ENCODE measurements at places on chromosomes 11 and 22.
A peak's percentile ranks its signal among the peaks of the same experiment; 100 is the strongest.

DNA sequence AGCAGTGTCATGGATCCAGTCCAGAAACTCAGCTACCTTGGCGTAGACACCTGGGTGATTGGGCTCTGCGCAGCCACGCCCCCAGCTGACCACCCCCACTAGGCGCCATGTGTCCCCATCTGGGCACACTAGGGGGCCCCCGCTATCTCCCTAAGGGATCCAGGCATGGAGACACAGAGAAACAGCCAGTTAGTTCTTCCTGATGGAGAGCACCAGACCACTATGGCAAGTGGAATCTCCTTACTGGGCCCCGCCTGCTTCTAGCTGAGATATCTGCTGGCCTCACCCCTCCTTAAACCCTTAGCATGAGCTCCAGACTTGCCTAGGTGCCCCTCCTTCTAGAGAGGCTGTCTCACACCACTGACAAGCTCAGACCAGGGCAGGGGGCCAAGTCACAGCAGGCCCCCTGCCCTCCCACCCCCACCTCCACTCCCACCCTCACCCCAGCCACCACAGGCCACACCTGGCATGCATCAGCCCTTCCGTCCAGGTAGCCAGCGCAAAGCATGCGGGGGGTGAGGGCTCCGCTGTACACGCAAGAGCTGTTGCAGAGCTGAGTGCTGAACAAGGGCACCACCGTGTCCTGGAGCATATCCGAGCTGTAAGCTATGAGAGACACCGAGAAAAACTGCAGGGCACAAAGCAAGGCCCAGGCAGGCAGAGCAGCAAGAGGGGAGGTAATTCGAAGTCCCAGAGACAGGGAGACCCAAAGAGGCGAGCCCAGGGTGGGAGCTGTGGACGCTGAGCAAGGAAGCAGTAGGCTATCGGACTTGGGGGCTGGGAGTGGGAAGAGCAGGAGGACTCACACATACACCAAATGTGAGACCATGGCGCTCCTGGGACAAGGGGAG, 16.1 kb downstream of the TMPRSS5 start:
- ATAC-seq: no peak

GRCh38 chr11:45331839-45332238, 45.7 kb upstream of the SYT13 start:
- no peak for ATAC-seq

GRCh38 chr22:46598737-46599424, 21.3 kb upstream of the GRAMD4 start:
- ATAC-seq: no peak

- ATAC-seq: no peak
Measured at GRCh38 chr22:48741540-48741939, 1086.1 kb downstream of the BRD1 start.

DNA sequence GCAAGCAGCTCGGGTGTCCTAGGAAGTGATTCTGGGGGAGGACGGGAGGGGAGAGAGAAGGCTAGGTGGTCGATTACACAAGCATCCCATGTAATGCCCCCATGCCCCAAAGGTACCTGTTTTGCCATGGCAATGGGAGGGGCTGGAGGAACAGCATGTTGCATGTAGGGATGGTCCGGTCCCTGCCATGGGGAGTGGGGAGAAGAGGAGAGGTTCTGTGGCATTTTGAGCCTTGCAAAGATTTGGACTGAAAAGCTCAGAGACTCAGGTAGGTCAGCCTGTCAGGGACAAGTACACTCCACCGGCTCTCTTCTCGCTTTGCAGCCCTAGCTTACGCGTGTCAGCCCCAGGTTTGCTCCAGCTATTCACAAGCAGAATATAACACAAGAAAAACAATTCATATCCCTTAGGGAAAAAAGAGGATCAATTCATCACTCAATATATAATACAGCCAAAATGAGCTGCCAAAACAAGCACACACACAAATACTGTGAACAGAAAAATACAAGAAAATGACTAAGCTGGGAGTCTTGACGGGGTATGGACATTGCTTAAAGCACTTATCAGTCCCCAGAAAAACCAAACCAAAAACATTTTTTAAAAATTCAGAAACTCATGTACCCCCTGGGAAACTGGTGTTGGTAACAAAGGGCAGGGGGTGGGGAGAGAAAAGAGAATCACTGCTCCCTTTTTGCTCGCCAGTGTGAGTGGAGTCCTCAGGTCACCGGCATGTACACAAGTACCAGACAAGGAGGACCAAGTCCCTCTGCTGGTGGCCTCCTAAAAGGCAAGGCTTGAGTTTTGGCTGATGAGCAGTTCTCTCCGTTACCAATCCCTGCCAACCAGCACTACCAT, 21.6 kb downstream of the APOL5 start:
- no peak for ATAC-seq

- ATAC-seq: no peak
Measured at GRCh38 chr11:1854132-1854948, 1.5 kb downstream of the LSP1 start.

GRCh38 chr22:19070397-19071169, 51.6 kb downstream of the DGCR2 start:
- no peak for ATAC-seq

GRCh38 chr11:117644403-117645155, 152.4 kb downstream of the DSCAML1 start:
- ATAC-seq: no peak

GRCh38 chr22:38431266-38432010, 23.6 kb downstream of the KCNJ4 start:
- no peak for ATAC-seq

- ATAC-seq: no peak
Measured at GRCh38 chr11:29333993-29334775, 682.6 kb downstream of the KCNA4 start.

DNA sequence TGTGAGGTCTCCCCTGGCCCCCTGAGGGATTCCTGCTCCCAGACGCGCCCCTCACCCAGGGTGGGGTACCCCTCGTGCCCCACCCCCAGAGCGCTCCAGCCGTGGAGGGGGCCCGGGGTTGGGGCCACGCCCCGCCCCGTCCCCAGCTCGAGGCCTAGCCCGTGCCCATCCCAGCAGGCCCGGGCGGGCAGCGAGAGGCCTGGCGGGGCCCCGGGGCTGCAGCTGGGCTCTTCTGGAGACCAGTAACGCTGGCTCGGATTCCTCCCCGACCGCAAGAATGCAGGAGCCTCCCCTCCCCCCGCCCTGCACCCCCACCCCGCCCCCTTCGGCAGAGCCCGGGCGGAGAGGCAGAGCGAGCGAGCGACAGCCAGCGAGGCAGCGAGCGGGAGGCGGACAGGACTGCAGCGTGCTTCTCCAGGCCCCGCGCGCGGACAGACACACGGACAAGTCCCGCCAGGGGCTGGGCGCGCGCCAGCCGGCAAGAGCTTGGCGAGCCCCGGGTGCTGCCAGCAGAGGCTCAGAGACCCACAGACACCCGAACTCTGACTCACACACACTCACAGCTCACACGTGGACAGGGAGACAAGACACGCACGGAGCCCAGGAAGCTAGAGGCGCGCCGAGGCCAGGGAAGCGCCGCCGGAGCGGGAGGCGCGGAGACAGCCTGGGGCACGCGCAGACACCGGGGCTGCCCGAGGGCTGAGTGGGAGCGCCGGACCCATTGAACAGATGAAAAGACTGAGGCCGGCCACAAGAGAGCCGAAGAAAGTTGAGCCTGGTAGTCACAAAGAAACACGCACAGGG, 15.2 kb downstream of the BCL9L start:
- ATAC-seq: peak; percentile 12

DNA sequence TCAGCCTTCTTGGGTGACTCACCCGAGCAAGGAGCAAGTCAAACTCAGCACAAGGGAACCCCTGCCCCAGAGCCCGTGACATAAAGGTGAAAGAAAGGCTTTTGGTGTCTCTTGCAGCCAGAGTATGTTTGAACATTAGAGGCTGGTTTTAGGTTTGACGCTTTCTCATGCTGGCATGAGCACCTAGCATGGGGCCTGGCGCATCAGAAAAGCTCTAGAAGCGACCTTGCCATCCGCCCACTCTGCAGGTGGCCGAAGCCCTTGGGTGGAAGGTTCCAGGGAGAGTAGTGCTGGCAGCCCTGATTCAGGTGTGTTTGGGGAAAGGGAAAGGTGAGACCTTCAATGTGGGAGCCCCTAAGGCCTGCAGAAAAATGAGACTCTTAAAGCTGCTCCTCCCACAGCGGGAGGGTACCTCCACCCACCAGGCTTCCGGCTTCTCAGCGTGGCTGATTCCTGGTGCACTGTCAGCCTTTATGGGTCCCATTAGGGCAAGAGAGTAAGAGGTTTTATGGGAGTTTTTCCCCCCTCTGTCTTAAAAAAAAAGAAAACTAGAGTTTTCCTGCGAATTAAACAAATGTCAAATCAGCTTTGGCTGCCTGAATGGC, 88.4 kb downstream of the GRIK4 start:
- no peak for ATAC-seq

DNA sequence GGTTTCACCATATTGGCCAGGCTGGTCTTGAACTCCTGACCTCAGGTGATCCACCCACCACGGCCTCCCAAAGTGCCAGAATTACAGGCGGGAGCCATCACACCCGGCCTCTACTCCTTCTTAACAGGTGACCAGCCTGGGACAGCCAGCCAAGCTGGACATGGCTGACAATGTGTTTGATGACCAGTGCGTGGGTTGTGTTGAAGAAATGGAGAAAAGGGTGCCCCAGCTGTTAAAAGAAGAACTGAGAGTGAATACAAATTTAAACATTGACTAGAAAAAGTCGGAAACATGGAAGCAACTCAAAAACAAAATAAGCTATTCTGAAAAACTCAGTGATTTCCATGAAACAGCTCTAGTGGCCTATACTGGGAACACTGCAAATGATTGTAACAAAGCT, 86.5 kb upstream of the CLPB start:
- no peak for ATAC-seq

- no peak for ATAC-seq
Measured at GRCh38 chr11:106482917-106483785, 405.7 kb downstream of the AASDHPPT start.

DNA sequence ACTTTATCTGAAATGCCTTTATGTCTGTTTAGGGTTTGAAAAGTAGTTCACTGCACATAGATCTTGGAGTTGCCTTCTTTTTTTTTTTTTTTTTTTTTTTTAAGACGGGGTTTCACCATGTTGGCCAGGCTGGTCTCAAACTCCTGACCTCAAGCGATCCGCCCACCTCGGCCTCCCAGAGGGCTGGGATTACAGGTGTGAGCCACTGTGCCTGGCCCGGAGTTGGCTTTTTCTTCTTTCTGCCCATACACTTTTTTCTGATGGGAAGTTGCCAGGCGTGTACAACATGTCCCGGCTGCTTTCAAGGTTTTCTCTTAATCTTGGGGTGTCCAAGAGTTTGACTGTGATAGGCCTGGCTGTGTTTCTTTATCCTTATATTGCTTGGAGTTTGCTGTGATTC, 12.9 kb upstream of the GNB1L start:
- no peak for ATAC-seq

- no peak for ATAC-seq
Measured at GRCh38 chr22:39176714-39177455, 24.4 kb upstream of the CBX7 start.

DNA sequence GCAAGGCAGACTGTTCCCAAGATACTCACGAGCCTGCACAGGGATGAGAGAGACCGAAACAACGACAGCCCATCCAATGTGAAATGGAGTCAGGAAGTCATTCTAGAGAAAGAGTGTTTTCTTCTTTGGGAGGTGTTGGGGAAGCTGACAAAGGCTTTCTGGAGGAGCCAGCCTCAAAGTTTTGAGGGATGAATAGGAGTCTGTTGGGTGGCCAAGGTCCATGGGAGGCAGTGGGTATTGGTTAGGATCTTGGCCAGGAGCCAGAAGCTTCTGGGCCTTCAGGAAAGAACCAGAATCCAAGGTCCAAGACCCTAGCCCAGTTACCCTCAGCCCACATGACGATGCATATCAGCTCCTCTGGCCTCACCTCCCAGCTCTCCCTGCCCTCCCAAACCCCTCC, 59.9 kb upstream of the SHISAL1 start:
- ATAC-seq: no peak

DNA sequence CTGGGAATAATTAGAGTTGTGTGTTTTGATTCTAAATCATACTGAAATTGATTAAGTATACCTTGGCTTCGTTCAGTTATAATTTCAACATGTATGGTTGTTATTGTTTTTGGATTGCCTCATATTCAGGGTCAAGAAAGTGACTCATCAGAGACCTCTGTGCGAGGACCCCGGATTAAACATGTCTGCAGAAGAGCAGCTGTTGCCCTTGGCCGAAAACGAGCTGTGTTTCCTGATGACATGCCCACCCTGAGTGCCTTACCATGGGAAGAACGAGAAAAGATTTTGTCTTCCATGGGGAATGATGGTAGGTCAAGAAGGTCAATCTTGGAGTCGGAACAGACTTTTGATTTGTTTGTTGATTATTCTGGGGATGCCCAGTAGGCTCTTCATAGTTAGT, 40.4 kb downstream of the KMT2A start:
- ATAC-seq: no peak

DNA sequence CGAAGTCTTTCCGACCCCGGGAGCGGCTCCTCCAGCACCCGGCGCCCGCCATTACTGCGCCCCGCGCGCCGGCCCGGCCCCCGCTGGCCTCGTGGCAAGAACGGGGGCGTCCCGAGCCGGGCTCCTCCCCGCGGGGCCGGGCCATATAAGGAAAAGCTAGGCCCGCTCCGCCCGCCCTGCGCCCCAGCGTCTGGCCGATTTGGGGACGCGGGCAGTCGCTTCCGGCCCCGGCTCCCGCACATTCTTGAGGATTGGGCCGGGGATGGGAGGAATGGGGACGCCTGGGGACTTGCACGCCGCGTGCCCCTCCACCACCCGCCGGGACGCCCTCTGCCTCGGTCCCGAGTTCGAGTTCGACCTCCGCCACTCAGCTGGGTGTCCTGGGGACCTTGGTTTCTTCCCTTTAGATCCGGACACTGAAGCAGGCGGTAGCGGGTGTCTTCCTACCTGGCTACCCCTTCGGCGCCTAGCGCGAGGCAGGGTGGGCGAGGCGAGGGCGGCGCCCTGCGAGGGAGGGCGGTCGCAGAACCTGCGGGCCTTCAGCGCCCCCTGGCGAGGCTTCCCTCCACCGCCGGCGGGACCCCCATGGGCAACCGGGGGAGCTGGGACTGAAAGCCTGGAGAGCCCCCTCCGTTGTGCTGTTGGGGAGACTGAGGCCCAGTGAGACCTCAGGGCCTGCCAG, 3.8 kb downstream of the SMTN start:
- peak; percentile 88 for ATAC-seq

DNA sequence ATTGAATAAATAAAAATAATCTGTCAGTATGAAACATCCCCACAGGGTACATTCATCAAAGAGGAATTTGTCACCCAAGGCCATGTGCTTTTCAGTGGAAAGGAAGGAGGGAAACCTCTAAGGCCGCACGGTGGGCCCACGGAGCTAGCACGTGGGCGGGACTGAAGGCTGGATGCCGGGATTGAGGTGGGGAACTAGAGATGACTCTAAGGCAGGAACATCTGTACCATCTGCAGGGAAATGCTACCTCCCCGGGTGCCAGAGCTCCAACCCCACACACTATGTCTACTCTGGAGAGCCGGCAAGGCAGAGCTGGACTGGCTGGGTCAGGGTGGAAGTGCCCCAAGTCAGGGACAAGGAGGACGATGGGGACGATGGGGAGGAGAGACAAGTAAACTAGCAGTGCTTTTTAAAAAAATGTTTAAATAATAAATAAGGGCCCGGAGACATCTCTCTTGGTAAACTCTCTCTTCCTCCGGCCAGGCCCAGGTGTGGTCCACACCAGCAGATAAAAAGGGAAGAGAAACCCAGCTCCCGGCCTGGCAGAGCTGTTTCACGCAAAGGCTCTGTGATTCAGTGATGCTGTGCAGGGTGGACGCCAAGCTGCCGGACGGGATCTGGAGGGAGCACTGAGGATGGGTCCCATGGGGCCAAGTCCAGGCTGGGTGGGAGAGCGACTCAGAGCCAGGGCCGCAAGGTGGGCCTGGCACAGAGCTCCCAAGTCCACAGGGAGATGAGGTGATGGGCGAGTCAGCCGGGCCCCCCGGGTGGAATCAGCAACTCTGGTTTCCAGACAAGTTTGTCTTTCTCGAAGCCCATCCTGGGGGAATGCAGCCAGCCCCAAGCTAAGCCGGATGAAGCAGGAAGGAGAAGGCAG, 5.8 kb downstream of the LIF start:
- ATAC-seq: no peak

GRCh38 chr11:133408936-133409335, 123.4 kb downstream of the OPCML start:
- no peak for ATAC-seq

All from activated CD4-positive, CD25-positive, alpha-beta regulatory T cell treated with anti-CD3 and anti-CD28 coated beads, Interleukin-2, amount 50 U/mL, for 24 hours (primary cell).